ENCODE measurements at places on chromosomes 16 and 17.

- no peak for DNase-seq
Measured at GRCh38 chr17:68006797-68007196, 10.5 kb upstream of the C17orf58 start.

- no peak for DNase-seq
Measured at GRCh38 chr16:80996688-80997138, 10.0 kb downstream of the CMC2 start.

DNA sequence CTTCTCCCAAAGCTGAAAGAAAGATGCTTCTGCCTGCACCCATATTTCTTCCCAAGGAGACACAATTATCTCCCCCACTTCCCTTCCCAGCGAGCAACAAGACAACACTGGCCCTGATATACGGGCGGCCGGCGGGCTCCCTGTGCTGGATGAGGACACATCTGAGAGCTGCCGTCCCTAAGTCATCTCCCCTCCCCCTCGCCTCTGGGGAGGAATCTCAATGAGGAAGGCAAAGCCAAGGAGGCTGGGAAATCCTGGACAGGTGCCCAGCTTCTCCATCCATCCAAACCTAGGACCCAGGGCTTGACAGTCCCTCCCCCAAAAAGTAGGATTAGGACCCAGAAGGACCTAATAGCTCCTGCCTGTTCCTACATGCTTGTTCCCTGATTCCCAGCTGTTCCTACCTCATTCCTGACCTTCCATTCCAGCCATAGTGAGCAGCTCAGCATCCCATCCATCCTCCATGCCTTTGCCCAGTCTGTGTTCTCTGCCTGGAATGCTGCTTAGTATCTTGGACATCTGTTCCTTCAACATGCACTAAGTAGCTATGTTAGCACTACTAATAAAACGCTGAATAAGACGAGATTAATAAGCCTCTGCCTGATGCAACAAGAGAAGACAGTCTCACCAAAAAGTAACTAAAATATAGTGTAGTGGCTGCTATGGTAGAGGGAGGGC, 167.9 kb downstream of the CCT6B start:
- DNase-seq, result no peak

DNA sequence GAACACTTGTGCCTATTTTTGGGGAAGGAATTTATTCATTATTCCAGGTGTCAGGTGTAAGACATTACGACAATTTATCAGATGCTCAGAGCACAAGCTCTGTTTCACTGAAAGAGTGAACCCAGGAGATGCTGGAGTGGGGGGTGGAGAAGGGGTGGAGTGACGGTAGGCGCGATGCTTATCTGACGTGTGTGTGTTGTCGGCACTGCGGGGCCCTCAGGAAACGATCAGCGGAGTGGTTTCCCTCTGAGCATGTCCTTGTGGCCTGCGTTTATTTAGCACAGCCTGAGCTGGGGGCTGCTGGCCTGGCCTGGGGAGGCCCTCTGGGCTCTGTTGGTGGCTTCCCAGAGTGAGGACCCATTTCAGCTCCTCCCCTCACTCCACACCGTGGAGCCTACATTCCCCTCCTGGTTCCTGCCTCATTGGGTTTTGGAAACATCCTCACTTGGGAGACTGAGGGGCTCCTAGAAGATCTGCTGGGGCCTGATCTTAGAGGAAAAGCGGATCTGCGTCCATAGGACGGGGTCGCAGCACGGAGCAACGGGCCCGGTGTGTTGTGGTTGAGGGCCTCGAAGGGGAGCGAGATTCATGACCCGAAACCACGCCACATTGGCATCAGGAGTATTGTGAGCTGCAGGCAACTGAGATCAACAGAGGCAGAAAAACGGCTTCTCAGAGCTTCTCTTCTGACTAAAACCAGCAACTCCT, 19.0 kb upstream of the GNG13 start:
- no peak for DNase-seq

All from hindlimb muscle (tissue), 1 donor.